Activated CD4-positive, alpha-beta T cell treated with anti-CD3 and anti-CD28 coated beads, Interleukin-2, amount 50 U/mL, for 16 hours (primary cell): ENCODE measurements at places on chromosomes 1 and 21.

- peak; percentile 39 for DNase-seq
Measured at GRCh38 chr1:93874025-93874651, 4.9 kb downstream of the DNTTIP2 start.

- no peak for DNase-seq
Measured at GRCh38 chr1:246039584-246039983, 467.5 kb downstream of the SMYD3 start.

DNA sequence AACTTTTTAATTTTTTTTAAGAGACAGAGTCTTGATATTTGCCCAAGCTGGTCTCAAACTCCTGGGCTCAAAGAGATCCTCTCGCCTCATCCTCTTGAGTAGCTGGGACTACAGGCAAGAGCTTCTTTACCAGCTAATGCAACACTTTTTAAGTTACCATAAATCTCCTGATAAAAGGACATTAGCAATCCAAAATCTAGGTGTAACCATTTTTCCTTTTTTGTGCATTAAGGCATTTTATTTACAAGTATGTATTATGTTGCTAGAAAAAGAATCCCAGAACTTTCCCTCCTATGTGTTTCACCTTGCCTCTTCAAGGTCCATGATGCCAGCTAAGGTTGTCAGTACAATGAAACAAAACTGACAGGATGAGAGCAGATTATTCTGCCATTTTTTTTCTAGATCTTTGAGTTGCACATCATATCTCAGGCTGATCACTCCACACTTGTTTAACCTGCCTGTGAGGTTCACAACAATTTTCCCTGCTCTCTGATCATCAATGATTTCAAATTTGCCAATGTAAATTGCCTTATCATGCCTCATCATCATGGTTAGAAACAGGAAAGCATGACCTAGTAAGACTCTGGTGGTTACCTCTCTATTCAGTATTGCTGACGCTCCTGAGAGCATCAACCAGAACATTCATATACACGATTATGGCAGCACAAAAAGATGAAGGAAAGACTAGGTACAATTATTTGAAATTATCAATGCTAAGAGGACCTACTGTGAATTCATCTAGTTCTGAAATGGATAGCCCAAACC, 173.2 kb downstream of the EIF4G3 start:
- DNase-seq: no peak

DNA sequence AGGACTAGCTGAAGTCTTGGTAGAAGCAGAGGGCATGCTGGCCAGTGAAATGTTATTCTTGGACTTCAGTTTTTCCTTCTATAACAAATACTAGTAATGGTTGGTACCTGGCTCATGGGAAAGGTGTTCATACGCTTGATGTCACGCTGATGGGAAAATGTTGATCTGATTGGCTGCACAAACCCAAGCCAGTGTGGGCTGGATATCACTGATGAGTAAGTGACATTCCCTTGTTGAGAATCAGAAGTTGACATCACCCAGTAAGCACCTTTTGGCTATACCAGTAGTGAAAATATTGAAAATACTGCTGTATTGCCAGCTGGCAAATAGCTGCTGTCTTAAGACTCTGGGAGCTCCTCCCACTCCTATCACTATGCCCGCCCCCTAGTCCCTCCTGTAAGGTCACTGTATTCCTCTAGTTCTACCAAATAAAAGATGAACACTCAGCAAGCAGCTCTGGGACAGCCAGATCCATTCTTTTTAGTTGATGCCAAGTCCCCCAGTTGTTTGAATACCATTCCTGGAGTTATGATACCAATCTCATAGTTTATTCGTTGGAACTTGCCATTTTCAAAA, 168.2 kb downstream of the GRIK1 start:
- no peak for DNase-seq

GRCh38 chr1:3251807-3252428, 182.9 kb downstream of the PRDM16 start:
- DNase-seq: no peak

- peak; percentile 2 for DNase-seq
Measured at GRCh38 chr1:179447489-179447888, 81.7 kb downstream of the AXDND1 start.

- no peak for DNase-seq
Measured at GRCh38 chr1:193568512-193568911, 382.1 kb upstream of the B3GALT2 start.

DNA sequence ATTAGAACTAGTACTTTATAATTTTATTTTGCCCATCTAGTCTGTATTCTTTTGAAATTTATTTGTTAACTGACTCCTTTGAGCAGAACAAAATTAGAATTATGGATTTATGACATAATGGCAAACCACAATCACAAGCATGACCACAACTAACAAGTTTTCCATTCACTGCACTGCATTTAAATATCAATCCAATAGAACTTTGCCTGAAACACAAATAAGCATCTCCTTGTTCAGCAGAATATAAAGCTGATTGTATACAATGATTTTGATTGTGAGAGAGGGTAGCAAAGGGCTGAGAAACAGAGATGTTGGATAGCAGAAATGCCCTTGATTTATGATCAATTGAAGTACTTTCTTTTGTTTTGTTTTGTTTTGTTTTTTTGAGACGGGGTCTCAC, 495.5 kb upstream of the RGS18 start:
- DNase-seq: no peak
